ENCODE measurements at places on chromosomes 12 and 14.

DNA sequence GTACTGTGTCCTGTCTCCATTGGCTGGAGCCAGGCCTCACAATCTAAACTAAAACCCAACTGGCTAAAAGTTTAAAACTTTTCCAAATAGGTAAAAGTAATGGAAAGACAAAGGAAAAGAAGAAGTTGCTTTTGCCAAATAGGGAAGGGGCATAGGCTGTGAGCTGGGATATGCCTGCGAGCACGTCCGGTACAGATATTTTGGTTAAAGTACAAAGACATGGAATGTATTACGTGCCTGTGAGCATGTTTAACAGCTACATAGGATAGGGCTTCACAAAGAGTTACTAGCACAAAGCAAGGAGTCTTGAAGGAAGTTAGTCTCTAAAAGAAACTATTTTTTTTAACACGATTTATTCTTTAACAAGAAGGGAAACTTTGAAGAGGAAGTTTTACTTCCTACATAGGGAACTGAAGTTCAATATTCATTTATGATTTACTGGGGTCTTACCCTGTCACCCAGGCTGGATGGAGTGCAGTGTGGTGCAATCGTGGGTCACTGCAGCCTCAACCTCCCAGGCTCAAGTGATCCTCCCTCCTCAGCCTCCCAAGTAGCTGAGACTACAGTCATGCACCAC, 41.9 kb upstream of the INF2 start:
- no peak for DNase-seq

DNA sequence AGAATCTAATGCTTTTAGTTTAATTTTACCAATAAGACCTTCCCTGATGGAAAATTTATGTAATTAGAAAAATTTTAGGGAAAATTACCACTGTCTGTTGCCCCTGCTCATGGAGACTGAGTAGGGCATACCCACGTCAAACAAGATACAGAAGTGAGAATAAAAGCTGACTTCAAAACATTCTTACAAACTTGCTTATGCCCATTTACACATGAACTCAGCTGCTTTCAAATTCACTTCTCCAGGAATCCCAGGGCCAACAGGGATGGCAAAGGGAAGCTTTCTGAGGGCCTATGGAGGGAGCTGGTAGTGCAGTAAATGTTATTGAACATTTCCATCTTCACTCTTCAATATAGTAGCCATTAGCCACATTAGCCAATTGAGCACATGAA, 4.8 kb upstream of the NINJ2 start:
- no peak for DNase-seq

- no peak for DNase-seq
These were observed 31.8 kb downstream of the CALM1 start for GRCh38 chr14:90428676-90429075.

GRCh38 chr14:90767899-90768298, 48.3 kb downstream of the TTC7B start:
- DNase-seq, result no peak

DNA sequence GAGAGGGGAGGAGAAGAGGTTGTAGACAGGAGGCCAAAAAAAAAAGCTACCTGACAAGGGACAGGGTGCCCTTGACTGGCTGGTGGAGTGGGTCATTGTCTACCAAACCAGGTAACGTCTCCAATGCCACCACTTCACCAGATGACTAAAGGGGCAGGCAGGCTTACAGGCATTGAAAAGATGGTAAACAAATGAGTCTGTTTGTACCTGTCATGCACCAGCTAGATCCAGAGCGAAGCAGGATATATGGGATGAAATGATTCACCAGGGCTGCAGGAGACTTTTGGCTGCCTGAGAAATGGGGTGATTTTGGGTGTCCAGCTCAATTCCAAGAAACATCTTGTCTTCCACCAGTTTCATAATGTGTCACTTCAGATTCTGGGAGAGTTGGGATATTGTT, 4.0 kb downstream of the C12orf54 start:
- DNase-seq, result no peak

DNA sequence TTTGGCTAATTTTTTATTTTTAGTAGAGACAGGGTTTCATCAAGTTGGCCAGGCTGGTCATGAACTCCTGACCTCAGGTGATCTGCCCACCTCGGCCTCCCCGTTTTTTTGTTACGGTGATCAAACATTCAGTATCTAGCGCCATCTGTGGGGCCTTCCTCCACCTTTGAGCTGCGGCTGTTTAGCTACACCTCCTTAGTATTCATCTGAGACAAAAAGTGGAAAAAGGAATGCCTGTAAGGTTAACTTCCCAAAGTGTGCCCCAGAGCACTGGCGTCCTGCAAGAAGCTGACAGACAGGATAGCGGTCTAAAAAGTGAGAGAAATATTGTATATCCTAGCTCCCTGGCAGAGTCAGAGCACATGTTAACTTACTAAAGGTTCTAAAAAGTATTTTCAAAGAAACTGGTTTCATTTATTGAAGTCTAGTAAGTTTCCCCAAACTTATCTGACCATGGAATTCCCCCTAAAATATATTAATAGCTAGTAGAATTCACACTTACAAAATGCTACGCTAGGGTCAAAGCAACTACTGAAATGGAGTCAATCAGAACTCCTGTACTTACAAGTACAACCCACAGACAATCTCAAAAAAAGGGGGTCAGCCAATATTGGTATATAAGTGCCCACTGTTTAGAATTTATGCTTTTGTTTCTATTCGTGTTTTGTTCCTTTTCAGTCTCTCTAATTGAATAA, 59.1 kb downstream of the DUSP16 start:
- no peak for DNase-seq

GRCh38 chr12:105742567-105742874, 396.2 kb downstream of the NUAK1 start:
- DNase-seq, result no peak
